NCI-H1417 (cell line): ENCODE measurements at places on chromosomes 1 and 21.

DNA sequence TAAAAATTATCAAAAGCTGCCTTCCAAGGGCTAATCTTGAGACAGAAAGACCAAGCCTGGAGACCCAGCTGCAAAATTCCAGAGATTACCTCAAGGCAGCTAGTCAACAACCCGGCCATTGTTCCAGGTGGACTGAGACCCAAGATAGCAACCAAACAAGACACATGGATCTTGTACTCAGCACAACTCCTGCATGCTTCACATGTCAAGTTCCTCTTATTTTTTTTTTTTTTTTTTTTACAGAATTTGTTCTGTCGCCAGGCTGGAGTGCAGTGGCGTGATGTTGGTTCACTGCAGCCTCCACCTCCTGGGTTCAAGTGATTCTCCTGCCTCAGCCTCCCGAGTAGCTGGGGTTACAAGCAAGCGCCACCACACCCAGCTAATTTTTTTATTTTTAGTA is 40.1 kb downstream of the CD2 start:
- no peak for DNase-seq

- DNase-seq = no peak
These were observed 14.6 kb upstream of the AIM2 start for GRCh38 chr1:159091180-159091560.

- no peak for DNase-seq
These were observed 9.7 kb upstream of the CLCC1 start for GRCh38 chr1:108972951-108973350.

GRCh38 chr1:230212405-230212936 is 145.4 kb downstream of the GALNT2 start:
- DNase-seq = no peak

DNA sequence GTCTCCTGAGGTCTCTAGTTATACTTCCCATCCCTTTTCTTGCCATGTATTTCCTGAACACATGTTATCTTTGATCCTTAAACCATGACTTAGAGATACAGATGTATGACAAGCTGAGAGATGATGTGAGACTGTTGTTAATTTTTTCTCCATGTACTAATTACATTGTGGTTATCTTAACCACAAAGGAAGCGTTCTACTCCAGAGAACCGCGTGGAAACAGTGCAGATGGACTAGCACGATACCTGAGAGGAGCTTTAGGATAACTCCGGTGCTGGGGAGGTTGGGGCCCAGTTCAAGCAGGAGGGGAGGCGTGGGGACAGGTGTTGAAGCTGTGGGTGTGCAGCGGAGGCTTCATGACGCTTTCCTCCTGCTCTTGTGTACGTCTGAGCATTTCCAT is 17.5 kb downstream of the PDE9A start:
- peak; percentile 41 for DNase-seq

DNA sequence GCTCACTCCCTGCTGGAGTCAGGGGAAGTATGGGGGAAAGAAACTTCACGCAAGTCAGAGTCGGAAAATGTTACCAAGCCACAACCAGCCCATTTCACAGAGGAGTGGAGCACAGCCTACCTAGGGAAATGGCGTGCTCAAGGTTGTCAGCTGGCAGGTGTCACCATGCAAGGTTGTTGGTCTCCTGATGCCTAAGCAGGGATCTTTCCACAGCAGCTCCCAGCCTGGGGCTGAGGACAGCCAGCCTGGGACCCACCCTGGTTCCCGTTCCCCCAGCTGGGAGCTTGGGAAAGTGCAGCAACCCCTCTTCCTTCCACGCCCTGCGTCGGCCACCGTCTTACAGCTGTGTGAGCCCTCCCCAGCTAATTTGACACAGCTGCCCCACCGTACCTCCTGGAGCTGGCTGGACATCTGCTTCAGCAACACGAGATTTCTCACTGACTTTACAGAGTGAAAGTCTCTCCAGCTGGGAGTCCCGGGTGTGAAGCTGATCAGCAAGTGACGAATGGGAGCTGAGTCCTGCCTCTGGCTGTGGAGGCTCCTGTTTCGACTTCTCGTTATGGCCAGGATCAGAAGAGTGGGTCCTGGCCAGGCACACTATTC is 224.6 kb upstream of the RAB4A start:
- no peak for DNase-seq

DNA sequence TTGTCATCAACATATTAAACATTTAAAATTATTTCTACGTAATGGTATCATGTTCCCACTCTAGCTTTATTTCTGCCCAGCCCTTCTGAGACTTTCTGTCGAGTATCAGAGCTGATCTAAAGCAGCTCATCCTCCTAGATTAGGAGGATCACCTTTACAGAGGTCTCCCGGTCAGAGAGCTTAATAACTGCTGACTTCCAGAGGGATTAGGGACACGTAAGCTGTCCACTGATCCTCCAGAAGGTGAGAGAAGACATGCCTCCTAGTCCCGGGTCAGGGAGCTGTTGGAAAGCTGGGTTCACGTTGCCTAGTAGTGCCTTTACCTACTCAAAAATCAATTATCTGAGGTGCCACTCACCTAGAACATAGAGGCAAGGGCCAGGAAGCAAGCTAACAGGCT is 31.2 kb upstream of the NADK start:
- DNase-seq = no peak

GRCh38 chr1:172671591-172671990 is 12.7 kb downstream of the FASLG start:
- no peak for DNase-seq

GRCh38 chr1:94866164-94866807 is 46.1 kb downstream of the SLC44A3 start:
- DNase-seq = no peak

DNA sequence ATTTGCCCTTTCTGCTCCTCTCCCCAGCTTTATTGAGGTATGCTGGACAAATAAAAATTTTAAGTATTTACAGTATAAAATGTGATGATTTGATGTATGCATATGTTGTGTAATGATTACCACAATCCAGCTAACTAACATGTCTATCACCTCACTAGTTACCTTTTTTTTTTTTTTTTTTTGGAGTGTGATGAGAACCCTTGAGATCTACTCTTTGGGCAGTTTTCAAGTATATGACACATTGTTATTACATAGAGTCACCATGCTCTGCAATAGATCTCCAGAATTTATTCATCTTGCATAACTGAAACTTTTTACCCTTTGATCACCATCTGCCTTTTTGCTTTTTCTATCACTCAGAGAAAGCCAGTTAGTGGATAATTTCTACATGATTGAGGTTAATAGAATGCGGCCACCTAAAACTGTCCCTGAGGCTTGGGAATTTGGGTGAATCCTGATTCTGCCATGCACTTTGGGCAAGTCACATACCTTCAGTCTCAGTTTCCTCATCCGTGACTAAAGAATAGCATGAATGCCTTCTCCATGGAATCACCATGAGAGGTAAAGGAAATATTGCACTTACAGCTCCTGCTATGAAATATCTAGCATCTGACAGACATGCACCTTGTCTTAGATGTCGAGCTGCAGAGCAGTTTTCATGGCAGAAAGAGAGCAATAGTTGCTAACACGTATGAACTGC is 295.2 kb downstream of the DISC1 start:
- no peak for DNase-seq

DNA sequence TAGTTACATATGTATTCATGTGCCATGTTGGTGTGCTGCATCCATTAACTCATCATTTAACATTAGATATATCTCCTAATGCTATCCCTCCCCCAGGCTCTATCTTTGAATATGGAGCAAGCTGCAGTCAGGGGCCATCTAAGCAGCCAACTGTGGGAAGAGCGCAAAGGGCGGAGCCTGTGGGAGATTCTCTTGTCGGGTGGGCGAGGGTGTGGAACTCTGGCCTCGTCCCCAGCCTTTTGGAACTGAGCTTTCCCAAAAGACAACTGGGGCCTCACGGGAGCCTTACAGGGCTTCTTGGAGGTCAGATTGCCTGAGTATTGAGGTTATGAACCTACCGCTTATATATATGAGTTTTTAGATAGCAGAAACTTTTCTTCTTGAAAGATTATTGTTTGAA is 117.2 kb downstream of the HHAT start:
- no peak for DNase-seq

GRCh38 chr1:35191429-35192055 is 1.4 kb downstream of the SFPQ start:
- DNase-seq = no peak

- no peak for DNase-seq
These were observed 23.5 kb upstream of the COL6A1 start for GRCh38 chr21:45957981-45958600.

GRCh38 chr21:45223236-45224185 is 64.2 kb downstream of the POFUT2 start:
- no peak for DNase-seq

DNA sequence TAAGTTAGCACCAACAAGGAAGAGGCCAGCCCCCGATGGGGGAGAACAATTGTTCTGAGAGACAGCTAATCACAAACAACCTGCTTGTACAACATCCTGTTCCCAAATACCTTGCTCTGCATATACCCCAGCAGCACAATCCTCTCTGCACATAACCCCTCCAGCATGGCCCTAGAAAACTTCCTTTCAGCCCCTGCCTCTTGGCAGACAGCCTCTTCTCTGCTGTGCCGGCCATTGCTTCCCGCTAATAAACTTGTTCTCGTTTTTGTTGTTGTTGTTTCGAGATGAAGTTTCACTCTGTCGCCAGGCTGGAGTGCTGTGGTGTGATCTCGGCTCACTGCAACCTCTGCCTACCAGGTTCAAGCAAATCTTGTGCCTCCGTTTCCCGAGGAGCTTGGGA is 392.7 kb downstream of the SMYD3 start:
- DNase-seq = no peak

DNA sequence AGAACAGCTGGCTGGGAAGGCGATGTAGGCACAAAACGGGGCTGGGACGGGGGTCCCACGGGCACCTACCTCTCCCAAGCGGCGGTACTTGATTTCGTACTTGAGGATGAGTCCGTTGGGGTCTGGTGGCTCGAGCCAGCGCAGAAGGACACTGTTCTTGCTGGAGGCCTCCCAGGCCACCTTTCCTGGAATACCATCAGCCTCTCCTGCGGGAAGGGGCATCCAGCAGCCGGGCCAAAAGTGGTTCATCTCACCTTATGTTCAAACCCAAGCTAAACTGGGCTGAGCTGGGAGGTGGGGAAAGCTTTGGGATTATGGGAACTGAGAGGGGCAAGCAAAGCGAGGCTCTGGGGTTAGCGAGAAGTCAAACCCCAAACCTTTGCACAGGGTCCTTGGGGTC is 14.3 kb downstream of the INSRR start:
- DNase-seq = no peak

GRCh38 chr1:212459656-212460055 is 26.9 kb downstream of the NENF start:
- DNase-seq = no peak

- DNase-seq = no peak
These were observed 8.6 kb downstream of the MORN1 start for GRCh38 chr1:2382621-2383361.

DNA sequence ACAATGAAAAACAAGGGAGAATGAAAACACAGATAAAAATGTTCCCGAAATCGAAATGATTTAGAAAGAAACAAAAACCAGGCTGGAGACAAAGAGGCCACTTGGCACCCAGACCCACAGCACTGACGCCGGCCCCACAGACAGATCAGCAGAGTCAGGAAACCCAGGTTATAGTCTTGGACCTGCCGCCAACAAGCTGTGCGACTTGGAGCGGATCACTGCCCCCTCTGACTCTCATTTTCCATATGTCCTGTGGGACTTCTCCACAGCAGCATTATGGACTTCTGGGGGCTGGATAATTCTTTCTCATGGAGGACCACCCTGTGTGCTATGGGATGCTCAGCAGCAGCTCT is 72.4 kb downstream of the MATN1 start:
- no peak for DNase-seq

GRCh38 chr1:165481820-165482532 is 37.0 kb upstream of the RXRG start:
- no peak for DNase-seq

- DNase-seq = no peak
These were observed 9.0 kb downstream of the DYNLT5 start for GRCh38 chr1:66761221-66761620.

DNA sequence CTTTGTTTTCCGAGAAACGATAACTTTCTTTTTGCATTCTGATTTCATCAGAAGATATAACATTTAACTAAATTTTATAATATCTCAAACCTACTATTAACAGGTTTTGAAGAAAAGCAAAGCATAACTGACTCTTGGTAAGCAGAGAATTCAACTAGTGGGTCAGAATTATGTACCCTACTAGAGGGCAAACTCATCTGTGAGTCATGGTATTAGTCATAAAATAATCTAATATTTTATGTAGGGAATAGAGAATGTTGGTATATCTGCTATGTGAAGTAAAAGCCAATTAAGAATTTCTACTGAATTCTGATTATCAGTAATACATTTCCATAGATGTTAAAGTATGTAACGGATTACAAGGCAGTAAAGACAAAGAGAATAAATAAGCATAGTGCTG is 56.8 kb downstream of the USP1 start:
- no peak for DNase-seq

DNA sequence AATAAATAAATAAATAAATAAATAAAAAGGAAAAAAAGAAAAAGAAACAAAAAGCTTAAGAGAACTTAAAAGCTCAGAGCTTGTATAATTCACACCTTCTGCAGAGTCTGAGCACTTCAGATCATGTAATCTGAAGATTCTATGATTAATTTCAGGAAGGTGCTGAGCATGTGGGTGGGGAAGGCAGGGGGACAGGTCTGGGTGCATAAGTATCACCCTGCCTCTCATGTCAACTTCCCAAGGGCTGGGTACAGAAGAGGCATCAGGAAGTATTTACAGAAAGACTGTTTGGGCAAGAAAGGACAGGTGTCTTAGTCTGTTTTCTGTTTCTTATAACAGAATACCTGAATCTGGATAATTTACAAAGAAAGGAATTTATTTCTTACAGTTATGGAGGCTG is 20.4 kb upstream of the PADI2 start:
- no peak for DNase-seq

DNA sequence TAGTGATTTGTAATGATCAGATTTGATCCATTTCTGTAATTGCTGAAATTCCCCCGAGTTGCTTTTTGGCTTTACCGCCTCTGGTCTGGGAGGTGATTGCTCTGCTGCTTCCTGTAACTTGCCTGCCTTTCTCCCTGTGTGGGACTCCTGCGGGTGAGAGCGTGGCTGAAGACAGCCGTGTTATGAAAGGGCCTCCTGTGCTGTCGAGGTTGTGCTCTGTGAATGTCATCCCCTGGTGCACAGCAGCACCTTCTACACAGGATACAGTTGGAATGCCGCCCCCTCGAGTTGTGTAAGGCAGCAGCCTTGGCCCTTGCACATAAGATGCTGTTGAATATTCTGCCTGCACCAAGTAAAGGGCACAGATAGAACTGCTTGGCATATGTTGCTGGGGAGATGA is 5.9 kb downstream of the SOD1 start:
- DNase-seq = no peak

DNA sequence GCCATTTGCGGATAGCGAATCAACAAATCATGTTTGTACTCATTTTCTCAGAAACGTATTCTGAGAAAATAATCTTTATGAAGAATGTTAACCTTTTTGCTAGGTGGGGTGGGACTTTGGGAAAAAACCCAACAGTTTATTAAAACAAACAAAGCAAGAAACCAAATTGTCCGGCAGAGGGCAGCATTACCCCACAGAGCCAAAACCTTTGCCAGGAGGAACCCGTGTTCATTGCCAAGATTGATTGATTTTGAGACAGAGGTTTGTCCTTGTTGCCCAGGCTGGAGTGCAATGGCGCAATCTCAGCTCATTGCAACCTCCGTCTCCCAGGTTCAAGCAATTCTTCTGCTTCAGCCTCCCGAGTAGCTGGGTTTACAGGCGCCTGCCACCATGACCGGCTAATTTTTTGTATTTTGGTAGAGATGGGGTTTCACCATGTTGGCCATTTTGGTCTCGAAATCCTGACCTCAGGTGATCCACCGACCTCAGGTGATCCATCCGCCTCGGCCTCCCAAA is 70.8 kb upstream of the RHOU start:
- peak; percentile 91 for DNase-seq
